ENCODE measurements at places on chromosomes 4 and X.

DNA sequence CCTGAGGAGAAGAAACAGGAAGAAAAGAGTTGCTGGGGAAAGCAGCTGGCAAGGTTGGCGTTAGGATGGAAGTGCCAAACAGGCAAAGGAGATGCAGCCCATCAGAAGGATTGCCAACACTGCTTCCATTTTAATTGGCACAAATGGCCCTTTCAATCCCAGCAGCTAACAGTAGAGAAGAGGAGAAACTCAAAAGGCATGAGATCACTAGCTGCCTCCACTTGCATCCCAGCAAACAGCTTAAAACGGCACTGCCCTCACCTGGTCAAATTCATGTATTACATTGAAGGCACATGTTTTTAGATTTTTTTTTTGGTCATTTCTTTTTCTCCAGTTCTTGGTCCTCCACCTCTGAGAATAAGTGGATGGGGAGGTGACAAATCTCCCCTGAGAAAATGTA, 14.9 kb upstream of the LOC101059915 start:
- DNase-seq = peak; percentile 62

DNA sequence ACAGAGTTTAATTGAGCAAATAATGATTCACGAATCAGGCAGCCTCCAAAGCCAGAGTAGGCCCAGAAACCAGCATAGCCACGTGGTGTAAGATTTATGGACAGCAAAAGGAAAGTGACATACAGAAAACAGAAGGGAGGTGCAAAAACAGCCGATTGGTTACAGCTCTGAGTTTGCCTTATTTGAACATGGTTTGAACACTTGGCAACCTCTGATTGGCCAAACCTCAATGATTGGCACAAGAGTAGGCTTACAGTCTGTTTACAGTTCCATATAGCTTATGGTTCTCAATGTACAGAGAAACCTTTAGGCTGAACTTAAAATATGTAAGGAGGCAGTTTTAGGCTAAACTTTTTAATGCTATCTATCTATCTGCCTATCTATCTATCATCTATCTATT, 394.8 kb downstream of the CFAP47 start:
- no peak for DNase-seq

GRCh38 chrX:11367609-11368430, 74.6 kb downstream of the AMELX start:
- no peak for DNase-seq

DNA sequence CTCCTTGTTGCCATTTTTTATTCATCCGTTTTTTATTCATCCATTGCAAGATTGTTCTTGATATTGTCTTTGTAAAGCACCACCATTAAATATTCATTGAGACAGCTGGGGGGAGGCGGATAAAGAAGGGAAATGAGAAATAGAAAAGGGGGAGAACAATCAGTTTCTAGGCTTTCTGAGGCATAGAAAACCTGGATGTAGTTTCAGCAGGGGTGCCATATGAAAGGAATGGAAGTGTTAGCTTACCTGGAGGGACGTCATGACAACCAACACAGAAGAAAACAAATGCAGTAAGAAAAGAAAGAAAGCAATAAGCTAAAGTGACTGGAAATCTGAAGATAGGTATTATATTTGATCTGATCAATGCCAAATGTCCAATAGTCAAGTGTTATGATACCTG, 276.1 kb downstream of the GASK1B start:
- DNase-seq = peak; percentile 56

DNA sequence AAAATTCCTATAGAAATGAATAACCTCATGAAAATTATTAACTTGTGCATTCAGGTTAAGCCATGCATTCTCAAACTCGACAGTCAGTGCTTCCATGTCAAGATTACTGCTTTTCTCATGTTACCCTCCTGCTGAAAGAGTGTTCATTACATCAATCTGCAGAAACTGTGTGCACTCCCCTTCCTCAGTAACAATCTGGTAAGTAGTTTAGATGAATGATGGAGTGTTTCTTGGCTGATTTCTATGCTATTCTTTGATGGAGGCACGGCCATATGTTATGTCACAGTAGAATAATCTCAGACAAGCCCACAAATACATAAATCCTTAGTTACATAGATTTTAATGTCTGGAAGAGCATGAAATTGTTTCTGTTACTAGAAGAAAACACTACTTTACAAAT, 193.3 kb upstream of the FAM47A start:
- no peak for DNase-seq

- no peak for DNase-seq
Observed at GRCh38 chr4:5052726-5053425, 1.6 kb downstream of the STK32B start.

GRCh38 chr4:2802618-2803531, 10.0 kb downstream of the SH3BP2 start:
- DNase-seq = no peak
